Left renal pelvis (tissue), 4 donors: ENCODE measurements at places on chromosomes 2 and 18.

DNA sequence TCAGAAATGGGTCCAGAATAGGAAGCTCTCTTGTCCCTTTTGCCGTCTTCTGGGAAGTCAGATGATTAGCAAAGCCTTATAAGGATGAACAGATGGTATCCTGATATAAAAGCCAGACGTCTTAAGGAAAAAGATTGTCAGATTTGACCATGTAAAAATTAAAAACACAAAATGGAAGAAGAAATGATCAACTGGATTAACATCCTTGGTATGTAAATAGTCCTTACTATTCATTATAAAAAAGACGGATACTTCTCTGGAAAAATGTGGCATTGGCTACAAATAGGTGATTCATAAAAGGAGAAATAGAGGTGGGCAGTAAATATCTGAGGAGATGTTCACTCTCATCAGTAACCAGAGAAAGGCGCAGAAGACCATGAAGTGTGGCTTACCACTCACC lies 33.7 kb upstream of the SCLY start:
- no peak for DNase-seq

DNA sequence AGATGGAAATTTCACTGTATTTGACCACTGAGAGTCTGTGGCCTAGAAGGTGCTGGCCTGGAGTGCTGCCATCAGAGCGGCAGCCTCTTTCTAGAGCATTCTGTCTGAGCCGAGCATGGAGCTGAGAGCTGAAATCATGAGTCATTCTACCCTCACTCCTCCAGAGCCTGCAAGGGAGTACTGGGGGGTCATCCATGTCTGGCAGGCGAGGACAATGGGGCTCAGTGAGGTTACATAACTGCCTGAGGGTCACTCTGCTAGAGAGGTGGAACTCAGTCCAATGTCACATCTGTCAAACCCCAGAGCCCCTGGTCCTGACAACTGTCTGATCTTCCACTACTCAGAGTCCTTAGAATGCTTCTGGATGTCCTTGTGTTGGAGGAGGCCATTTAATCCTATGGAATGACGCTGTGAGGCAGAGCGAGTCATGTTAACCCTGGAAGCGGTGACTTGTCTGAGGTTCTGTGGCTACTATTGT lies 65.3 kb downstream of the HAUS1 start:
- no peak for DNase-seq

- DNase-seq = no peak
These were observed 285.3 kb downstream of the GRB14 start for GRCh38 chr2:164335947-164336346.

DNA sequence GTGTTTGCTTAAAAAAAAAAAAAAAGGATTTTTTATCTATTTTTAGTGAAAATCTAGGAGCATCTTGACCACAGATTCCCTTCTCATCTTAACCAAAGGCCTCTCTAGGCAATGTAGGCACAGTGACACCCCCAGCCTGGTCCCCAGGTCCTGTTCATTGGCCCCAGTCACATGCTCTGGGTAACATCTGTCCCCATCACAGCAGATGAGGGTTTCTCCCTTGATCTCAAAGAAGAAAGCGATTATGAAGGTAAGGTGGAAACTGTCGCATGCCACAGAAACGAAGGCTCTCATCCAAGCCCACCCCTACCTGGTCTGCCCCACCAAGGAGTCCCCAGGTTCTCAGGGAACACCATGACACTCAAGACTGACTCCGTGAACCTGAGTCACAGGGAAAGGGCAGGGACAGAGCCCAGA lies 4.7 kb downstream of the HS6ST1 start:
- no peak for DNase-seq

- DNase-seq = no peak
These were observed 168.5 kb downstream of the TMEFF2 start for GRCh38 chr2:192026059-192026824.

DNA sequence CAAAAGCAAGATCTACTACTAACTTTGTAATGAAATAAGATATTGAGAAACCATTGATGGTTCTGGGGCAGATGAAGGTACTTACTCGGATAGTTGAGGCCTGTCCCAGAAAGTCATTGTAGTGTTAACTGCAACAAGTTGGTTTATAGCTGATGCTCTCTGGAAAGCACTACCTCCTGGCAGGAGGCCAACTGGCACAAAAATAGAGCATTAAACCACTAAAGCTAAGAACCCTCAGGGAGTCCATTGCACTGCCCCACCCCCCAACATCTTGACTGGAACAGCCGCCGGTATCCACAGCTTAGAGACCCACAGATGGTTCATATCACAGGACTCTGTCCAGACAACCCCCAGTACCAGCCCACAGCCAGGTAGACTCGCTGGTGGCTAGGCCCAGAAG lies 552.5 kb upstream of the CRIM1 start:
- no peak for DNase-seq

GRCh38 chr2:33001823-33002222 lies 55.1 kb downstream of the LTBP1 start:
- DNase-seq = no peak

GRCh38 chr2:18176679-18177215 lies 298.3 kb downstream of the KCNS3 start:
- DNase-seq = no peak

- DNase-seq = no peak
These were observed 158.2 kb upstream of the CCDC150 start for GRCh38 chr2:196481324-196481697.

GRCh38 chr18:48847807-48848486 lies 102.8 kb downstream of the SMAD7 start:
- DNase-seq = no peak

DNA sequence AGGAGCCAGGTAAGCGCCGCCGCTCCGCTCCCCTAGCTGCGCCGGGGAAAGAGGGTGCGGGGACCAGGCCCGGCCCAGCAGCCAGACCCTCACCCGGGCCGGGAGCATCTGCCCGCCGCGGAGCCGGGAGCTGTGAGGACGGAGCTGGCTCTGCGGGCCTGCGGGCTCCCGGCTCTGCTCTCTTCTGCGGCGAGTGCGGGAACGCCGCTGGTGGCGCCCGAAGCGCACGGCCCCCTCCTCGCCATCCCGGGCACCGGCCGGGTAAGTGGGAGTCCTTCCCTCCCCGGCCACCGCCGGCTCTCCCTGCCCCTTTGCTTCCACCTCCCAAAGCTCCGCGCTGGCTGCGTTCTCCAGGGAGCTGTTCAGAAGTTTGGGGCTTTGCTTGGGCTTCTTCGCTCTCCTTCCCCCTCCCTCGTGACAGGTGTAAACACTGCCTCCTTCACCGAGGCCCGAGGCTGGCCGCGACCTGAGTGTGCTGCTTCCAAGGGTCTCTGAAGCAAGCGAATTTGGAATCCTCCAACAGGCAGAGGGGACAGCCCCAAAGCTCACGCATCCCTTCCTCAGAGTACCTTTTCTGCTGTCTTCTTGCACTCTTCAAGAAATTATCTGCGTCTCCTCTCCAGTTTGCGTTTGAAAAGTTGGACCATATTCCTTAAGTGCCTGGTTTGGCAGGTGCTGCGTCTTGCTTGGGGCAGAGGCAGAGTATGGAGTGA lies 632 bp downstream of the AFTPH start:
- DNase-seq = no peak

DNA sequence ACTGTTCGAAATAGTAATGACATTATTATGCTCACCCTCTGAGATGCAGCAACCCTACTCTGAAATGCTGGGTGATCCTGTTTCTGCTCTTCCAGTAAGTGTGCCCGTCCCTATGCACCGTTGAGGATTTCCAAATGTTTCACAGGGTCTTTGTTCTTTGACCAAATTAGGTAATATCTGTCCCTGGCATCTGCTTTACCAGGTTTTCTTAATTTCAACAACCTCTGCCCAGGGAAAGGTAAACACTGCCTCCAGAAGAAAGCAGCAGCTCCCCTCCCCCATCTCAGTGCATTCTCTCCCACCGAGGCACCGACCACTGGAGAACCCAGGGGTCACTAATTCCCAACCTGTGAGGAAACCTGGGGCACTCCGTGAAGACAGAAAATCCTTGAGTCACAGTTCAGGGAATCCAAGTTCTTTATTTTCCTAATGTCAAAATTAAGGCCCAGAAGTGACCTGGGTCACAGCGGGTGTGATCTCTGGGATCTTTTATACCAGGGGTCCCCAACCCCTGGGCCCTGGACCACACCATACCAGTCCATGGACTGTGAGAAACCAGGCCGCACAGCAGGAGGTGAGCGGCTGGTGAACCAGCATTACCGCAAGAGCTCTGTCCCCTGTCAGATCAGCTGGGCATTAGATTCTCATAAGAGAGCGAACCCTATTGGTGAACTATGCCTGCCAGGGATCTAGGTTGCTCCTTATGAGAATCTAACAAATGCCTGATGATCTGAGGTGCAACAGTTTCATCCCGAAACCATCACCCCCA lies 1.2 kb upstream of the GRB14 start:
- DNase-seq = no peak

DNA sequence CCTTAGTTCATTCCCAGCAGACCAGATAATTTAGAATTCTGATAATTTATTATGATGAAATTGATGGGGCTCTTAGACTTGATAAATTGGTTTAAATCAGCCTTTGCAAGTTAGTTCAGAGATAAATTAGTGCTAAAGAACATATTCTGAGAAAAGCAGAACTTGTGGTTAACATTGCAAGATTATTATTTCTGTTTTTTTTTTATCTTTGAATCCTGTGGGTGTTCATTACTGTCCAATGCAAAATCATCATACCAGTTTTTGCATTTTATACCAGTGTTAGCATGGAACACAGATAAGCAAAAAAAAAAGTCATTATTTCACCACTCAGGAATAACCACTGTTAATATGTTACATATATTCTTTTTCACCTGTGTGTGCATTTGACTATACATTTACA lies 9.1 kb downstream of the SEPTIN2 start:
- DNase-seq = no peak

- no peak for DNase-seq
These were observed 118.0 kb downstream of the PLB1 start for GRCh38 chr2:28613633-28614501.

GRCh38 chr2:94870440-94871225 lies 597 bp upstream of the TEKT4 start:
- no peak for DNase-seq

DNA sequence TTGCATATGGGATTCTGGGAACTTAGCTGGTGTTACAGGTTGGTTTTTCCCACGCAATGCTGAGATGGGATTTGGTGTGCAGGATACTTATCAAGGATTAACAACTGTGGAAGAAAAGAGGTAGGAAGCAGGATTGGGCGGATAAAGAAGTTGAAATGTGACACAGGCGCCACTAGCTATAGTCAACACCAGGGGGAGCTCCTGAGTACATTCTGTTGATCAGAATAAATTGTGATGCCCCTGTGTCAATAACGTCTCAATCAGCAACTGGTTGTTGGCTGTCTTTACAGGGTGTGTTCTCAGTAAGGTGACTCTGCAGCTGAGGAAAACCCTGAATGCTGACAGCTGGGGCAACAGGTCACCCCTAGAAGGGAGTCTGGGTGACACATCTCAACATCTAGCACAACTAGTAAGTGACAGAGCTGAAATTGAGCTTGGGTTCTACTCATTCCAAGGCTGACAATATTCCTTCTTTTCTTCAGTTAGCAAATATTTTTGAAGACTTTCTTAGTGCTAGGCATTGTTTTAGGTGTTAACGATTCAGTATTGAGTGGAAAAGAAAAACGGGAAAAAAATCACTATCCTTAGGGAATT lies 143.0 kb downstream of the ARL6IP6 start:
- DNase-seq = no peak

DNA sequence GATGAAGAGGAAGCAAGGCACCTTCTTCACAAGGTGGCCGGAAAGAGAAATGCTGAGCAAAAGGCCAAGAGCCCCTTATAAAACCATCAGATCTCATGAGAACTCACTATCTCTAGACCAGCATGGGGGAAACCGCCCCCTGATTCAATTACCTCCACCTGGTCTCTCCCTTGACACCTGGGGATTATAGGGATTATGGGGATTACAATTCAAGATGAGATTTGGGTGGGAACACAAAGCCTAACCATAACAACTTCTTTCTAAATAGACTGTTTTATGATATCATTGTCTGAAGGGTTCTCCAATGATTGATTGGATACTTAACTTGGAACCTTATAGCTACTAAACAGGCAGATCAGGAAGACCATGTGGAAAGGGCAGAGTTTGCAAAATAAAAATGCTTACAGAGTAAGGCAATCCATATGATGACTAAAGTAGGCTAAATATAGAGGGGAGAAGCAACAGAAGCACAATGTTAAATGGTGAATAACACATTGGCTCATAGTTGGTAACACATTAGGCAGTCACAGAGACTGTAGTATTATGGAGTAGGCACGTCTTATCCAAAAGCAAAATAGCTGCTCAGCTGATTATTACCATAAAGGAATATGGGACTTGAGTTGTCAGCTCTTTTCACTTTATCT lies 179.0 kb downstream of the BARD1 start:
- no peak for DNase-seq

- DNase-seq = no peak
These were observed 4.6 kb downstream of the LAMA3 start for GRCh38 chr18:23693846-23694245.

- DNase-seq = no peak
These were observed 40.4 kb downstream of the LDLRAD4 start for GRCh38 chr18:13258921-13259320.

DNA sequence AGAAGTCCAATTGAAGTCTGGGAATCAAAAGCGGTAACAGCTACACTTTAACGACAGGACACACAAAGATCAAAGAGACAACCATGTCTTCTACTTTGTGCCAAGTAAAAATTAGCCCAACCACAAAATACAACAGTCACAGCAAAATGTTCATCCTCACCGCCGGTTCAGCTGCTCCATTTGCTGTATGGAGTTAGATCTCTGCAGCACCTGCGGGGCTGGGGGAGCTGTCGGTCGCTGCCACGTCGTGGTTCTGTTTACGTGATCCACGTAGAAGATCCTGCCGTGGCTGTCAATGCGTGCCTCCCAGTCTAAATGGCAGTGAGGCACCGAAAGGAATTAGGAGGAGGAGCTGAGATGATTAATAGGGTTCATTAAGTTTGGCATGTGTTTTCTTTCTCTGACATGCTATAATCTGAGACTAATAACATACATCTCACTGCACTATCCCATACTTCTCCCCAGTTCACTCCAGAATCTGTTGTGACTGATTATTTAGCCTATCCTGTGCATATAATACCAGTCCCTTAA lies 136.5 kb upstream of the STK17B start:
- no peak for DNase-seq

DNA sequence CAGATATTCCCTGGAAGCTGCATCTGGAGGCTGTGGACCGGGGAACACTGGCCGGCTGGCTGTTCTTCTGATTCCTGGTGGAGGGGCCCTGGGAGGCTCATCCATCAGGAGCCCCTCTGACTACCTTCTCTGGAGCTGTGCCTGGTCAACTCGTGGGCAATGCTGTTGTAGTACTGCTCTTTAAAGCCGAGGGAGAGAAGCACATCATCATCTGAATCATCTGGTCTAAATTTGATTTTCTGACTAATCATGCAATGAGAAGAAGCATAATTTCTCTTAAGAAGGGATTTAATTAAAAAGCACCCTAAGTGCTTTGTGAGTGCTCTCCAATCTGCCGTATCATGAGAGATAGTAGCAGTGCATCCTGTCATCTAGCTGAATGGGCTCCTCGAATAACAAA lies 229.5 kb downstream of the FHOD3 start:
- no peak for DNase-seq
